ENCODE measurements at places on chromosomes 7 and 10.

GRCh38 chr7:36262309-36263094 lies 109.4 kb downstream of the EEPD1 start:
- DNase-seq, result no peak

DNA sequence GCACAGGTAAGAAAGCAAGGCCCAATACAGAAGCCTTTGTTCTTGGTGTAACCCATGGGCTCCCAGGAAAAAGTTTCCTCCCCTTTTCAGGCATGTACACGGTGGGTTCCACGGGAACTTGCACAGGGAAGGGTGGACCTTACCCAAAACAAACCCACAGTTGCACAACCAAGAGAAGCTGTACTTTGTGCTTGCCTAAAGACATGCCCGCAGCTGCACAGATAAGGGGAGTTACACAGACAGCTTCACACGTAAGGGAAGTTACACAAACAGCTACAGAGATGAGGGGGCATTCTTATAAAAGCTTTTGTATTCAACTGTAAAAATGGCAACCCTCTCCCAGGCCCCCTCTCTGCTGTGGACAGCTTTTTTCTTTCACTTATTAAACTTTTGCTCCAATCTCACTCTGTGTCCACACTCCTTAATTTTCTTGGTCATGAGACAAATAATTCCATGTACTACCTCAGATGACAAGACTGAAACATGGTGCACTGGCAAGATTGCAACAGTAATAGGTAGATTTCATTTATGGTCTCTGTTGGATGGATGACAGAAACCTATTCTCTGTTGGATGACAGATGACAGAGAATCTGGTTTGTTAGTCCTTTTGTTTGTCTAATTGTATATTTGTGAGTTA lies 72.9 kb downstream of the ATE1 start:
- DNase-seq, result no peak

DNA sequence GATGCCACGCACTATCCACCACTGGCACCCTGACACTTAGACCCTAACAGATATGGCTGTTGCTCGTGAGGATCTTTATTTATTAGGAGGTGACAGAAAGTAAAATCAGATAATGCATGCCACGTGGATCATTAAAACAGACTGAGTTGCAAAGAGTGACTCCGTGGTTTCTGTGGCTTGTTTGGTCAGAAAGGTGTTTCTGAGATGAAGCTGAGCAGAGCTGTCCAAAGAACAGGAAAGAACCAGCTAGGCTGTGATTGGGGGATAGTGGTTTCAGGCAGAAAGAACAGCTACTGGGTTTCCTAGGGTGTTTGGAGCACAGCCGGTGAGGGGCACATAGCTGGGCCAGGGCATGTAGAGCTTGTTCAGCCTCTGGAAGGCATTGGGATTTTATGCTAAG lies 34.4 kb downstream of the CSGALNACT2 start:
- no peak for DNase-seq

GRCh38 chr10:10869592-10869991 lies 148.1 kb upstream of the CELF2 start:
- DNase-seq, result no peak

- DNase-seq, result no peak
These were observed 40.9 kb upstream of the KLF6 start for GRCh38 chr10:3825862-3826351.

DNA sequence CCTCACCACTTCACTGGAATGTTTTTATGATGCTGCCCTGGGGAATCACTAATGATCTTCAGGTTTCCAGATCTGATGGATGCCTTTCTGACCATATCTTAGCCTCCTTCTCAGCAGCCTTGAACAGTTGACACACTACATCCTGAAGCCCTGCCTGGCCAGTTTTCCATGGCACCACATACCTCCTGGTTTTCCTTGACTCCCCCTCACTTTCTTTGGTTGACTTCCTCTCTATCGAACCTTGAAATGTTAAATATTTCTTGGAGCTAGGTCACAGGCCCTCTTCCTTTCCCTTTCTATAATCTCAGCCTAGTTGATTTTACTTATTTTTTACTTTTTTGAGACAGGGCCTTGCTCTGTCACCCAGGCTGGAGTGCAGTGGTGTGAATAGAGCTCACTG lies 108.8 kb upstream of the CDK1 start:
- no peak for DNase-seq

DNA sequence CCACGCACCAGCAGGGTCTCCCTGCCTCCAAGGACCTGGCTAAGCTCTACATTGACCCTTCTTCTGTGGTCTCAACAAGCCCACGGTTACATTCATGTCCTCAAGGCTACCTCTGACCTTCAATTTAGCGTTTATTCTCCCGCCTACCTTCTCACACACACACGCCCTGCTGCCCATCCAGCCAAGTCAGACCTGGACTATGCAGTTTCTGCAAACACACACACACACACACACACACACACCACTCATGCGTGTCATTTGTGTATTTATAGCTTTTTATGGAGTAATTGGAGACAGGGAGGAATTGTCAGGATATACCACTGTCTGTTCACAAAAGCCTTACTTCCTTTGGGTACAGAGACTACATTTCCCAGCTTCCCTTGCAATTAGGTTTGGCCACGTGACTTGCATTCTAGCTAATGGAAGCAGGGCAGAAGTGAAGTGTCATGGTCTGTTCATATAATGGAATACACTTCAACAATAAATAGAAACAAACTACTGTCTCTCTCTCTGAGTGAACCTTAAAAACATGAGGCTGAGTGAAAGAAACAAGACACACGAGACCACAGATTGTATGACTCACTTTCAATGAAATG lies 53.8 kb upstream of the CPXM2 start:
- no peak for DNase-seq

GRCh38 chr7:104414216-104414615 lies 85.8 kb downstream of the LHFPL3 start:
- no peak for DNase-seq

DNA sequence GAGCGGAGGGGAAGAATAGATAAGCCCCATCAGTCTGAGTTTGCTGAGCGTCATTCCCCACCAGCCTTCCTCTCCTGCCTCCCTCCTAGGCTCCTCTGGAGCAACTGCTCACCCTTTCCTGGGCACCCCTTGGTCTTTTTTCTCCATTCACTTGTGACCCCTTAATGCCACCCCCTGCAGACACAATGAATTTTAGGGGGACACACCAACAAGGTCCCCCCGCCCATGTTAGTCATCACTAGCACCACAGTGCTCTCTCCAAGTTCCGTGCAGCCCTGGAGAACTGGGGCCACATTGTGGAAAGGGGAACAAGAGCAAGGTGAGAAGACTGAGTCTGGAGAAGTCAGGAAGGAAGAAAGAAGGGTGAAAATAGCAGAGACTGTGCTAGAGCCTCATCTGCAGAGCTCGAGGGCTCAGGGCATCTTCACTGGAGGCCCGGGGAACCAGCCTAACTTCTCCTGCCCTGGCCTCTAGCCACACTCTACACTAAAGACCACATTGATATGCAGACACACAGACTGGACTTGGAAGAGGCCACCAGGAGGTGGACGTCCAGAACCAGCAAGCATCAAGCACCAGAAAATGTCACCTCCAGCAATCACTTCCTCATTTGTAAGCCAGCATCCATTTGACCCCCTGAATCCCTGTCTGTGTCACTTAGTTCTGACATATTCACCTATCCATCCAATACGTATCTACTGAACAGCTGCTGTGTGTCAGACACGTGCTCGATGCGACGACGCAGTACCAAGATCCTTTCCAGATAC lies 17.5 kb downstream of the RGR start:
- DNase-seq, result no peak
